ENCODE measurements at places on chromosomes 1 and 21.

DNA sequence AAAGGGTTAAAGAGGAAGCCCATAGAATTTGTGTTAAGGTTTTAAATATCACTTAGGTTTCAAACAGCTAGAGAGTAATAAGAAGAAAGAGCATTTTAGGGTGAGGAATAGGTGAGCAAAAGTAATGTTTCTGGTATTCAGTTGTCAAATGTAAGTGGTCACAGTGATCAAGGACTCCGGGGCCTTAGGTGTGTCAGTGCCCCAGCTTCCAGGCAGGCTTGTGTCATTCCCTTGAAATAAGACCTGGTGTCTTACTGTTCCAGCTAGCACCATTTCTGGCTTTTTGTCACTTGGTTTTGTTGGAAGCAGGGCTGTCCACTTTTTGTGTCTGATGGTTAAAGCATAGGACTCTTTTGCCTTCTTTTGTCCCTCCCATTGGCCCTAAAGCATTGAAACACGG lies 69.6 kb downstream of the DYRK1A start:
- no peak for DNase-seq

DNA sequence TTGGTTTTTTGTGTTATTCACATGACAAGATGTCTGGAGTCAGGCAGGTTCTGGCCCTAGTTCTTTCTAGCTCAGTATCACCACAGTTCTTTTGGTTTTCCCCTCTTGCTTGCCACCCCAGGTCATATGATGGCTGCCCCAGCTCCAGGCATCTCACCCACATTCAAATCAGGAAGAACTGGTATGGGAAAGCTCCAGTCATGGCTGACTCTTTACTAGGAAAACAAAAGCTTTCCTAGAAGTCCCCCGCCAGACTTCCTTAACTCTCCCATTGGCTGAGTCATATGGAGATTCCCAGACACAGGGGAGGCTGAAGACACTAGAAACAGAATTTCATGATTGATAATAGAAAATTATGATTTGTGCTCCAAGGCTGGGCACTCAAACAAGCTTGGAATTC lies 22.1 kb upstream of the EYA3 start:
- no peak for DNase-seq

DNA sequence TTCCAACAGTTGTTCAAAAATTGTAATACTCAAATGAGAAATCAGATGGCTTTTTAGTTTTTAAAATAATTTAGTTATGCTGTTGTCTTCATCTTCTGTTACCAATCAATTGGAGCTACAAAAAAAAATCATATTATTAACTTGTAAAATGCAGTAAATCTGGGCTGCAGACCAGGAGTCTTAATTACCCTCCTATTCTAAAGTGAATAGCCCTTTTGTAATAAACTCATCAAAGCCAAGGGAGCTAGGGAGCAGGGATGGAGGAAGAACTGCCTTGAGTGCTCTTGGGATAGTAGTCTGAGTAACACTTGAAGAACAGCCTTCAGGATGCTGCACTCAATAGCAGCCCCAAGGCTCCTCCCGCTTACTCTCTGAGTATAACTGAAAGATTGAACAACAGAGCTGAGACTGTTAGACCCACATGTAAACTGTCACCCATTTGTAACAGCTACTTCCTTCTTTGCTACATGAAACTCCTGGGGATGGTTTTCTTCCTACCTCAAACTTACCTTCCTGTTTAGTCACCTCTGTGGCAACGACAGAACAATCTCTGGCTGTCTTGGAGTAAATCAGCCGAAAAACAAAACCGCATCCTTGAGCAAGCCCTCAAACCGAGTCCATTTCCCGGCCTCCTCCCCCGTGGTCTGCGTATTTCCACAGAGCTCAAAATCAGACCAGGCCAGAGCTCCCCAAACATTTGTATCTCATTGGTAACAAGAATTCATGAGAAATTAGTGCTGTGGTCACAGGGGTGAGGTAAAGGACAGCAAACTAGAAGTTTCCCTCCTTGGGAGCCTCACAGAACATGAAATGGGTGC lies 55.9 kb downstream of the CD58 start:
- no peak for DNase-seq

DNA sequence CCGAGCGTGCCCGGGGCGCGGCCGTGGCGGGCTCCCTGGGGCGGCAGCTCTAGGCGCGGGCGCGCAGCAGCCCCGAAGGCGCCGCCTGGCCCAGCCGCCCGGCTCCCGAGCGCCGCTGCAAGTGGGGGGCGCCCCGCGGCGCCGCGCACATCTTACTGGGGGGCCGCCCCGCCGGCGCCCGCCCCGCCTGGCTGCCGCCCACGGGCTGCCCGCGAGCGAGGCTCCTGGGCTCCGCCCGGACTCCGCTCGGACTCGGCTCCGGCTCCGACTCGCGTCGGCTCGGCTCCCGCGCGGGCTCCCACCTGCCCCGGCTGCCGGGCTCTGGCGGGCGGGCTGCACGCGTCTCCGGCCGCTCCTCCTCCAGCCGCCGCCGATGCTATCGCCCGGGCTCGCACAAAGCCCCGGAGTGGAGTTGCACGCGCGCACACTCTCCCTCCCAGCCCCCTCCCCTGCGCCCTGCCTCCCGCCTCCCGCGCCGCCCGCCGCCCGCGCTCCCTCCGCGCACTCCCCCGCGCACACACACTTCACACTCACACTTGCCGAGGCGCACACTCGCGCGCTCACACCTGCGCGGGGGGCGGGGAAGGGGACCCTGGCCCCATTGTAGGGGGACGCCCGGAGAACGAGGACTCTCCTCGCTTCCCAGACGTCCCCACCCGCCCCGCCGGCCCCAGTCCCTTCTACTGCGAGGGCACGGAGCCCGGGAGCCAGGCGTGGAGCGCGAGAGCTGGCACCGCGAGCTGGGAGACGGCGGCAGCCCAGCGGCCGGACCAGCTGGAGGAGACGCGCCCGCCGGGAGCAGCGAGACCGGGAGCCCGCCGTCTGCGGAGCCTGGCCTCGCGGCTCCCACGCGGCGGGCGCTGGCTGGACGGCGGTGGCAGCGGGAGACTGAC lies at the start of gene GRIK3:
Gene GRIK3 (minus strand): TSS at position 395 of the 893 bp plus-strand sequence. CDS start 407 bp downstream, outside the sequence.
- peak; percentile 70 for DNase-seq

DNA sequence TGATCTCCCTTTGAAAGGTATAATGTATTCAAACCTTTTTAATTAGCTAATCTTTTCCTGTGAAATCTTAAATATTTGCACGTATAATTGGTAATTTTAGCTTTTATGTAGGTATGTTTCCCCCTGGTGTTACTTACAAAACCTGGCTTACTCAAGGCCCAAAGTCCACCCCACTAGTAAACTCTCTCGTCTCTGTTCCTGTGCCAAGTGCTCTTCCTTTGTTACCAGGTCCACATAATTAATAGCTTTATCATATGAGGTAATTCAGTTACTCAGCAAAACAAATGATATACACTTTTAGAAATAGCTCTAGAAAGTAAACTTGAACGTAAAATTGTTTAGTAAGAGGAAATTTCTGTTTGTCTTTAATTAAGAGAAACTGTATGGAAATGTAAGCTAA lies 36.7 kb downstream of the NFIA start:
- DNase-seq = peak; percentile 41

DNA sequence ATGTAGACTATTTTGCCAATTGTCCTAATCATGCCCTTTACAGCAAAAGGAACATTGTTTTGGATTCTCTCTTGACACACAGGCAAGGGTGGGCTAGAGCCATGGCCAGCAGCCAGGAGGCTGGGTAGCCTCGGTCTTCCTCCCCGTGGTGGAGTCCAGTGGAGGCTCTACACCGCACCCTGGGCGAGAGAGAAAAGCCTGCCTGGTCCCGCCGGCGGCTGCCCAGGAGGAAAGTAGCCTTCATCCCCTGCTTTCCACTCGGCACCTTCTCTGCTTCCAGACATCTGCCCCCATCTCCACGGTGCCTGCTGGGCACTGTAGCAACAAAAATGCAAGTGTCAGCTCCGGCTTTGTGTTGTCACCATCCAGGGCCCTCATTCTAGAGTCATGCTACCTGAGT lies 21.6 kb downstream of the PROK1 start:
- no peak for DNase-seq

- DNase-seq = no peak
Observed at GRCh38 chr1:16171314-16172151, 15.7 kb upstream of the EPHA2 start.

DNA sequence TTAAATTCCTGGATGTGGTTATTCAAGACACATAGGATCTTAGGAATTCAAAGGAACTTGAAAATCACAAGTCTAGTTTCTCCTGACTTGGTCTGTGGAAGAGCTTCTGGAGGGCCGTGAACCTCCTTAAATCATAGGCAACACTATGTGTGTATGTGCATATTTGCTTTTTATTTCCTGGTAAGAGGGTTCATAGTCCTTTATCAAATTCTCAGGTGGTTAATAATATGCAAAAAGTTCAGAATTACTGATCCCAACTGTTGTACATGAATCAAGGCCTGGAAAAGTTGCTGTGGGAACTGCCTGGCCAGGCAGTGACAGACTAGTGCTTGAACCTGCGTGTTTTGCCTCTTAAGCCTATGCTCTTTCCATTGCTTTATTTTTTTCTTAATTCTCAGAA lies 12.9 kb downstream of the MTR start:
- no peak for DNase-seq

GRCh38 chr21:36337099-36337509 lies 17.1 kb downstream of the MORC3 start:
- no peak for DNase-seq

GRCh38 chr1:206705726-206706297 lies 21.1 kb downstream of the MAPKAPK2 start:
- DNase-seq = no peak

DNA sequence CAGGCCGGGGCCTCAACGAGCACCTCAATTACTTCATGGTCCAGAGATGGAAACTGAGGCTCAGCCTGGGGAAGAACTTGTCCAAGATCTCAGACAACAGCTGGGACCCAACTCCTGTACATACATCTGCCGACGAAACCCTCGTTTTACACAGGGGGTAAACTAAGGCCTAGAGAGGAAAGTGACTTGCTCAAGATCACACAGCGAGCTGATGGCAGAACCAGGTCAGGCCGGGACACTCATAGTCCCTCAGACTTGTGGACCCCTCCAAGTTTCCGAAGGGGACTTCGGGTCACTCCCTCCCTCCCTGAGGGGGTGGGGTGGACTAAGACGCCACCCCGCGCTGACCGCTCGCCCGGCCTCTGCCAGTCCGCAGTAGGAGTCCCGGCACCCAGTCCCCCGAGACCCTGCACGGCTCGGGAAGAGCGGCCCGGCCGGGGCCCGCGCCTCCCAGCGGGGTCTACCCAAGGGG lies 430 bp downstream of the WASF2 start:
- no peak for DNase-seq

DNA sequence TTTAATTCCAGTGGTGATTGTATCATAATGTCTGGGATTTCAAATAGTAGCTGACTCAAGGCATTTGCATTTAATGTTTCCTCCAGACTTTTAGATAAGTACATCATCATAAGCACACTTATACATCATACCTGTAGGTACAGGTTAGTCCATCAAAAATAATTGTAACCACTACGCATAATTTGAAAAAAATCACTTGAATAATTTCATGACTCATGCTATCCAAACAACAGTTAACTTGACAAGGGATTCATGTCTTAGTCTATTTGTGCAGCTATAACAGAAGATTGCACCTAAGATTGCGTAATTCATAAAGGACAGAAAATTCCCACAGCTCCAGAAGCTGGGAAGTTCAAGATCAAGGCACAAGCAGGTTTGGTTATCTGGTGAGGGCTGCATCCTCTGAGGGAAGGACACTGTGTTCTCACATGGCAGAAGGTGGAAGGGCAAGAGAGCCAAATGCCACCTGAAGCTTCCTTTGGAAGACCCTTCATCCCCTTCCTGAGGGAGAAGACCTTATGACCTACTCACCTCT lies 801.7 kb upstream of the BRINP3 start:
- no peak for DNase-seq

- DNase-seq = no peak
Observed at GRCh38 chr21:17911628-17912027, 92.5 kb upstream of the C21orf91 start.

DNA sequence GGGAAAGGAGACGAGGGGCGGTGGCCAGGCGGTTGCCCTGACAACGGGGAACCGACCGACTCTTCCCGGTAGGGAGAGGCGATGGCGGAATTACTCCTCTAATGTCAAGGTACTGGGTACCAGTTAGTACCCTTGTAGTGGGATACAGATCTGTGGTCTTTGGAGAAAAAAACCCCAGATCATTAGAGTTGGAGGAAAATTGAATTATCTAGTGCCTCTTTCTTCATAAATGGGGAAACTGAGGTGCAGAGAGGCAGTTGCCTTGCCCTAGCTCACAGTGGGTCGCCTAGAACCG lies 545 bp upstream of the PEF1 start:
- no peak for DNase-seq

GRCh38 chr21:15247613-15248012 lies 182.8 kb upstream of the NRIP1 start:
- no peak for DNase-seq

DNA sequence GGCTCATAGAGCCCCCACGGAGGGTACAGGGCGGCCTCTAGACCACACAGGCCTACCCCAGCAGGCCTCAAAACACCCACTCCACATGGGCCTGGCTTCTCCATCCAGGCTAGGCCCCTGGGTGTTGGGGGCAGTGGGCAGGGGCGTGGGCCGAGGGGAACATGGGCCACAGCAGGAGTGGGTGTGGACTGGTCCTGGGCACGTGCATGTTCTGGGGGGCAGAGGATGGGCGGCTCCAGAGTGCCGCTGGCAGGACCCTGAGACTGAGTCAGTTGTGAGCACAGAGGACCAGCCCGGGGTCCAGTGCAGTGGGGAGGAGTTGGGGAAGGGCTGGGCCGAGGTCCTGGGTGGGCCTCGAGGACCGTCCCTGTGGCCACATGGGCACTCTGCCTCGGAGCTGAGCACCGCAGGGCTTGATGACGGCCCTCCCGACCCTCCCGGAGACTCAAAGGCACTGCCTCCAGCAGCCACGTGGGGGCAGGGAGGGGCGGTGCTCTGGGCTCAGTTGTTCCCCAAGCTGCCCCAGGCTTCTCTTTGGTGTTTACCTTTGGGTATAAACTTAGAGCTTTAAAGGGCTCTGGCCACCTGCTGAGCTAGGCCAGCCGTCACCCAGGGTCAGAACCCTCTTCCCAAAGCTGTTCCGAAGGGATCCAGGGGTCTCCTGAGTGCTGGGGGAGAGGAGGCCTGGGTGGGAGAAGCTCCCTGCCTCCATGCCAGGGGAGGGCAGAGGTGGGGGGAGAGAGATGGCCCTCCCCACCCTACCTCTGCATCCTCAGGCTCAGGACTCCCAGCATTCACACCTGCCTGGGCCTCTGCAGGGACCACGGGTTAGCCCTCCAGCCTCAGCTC lies 79.9 kb downstream of the MORN1 start:
- DNase-seq = peak; percentile 28

GRCh38 chr1:205588636-205589035 lies 43.2 kb downstream of the ELK4 start:
- DNase-seq = no peak

DNA sequence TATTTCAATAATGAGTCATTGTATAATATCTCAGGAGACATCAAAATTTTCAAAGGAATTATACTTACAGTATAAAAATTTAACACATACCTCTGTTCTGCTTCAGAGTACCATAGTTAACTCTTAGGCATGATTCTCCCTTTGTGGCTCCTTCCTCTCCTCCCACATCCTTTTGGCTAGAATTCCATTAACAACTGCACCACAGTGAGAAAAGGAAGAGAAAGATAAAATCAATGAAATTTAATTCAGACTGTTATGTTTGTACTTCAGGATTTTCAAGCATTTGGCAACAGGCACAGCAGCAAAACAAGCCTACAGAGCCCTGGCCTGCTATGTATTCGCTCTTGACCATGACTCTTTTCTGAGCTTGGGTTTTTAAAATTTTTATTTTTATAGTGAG lies 57.2 kb upstream of the SGIP1 start:
- no peak for DNase-seq

Measured in NCI-H1105 (cell line).